ENCODE measurements at places on chromosomes 11 and 22. TPM values are rescaled to one million over a fixed set of nuclear protein-coding genes. Genes with fewer than 3 reads are reported as not detected.
A peak's percentile ranks its signal among the peaks of the same experiment; 100 is the strongest.

DNA sequence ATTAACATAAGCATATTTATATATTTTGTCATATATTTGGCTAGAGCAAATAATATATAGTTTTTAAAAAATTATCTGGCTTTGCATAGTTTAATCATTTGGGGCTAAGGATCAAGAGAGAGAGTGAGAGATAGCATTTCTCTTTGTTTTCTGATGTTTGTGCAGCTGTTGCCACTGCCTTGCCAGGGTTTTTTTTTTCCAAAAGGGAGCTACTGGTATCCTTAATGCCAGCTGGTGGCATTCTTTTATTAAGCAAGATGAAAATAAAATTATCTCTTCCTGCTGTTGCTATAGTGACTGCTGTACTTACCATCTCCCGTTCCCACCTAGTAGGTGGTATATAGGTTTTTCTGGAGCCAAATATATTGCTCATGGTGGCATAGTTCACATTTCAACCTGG lies 793.3 kb upstream of the ARHGAP42 start:
- no peak overlapping the region for H3K27ac ChIP-seq
- DNase-seq, result no peak
- H3K4me1 ChIP-seq, result no peaks in the 10 kb centered on the region
- H3K36me3 ChIP-seq, result no peaks in the 10 kb centered on the region

DNA sequence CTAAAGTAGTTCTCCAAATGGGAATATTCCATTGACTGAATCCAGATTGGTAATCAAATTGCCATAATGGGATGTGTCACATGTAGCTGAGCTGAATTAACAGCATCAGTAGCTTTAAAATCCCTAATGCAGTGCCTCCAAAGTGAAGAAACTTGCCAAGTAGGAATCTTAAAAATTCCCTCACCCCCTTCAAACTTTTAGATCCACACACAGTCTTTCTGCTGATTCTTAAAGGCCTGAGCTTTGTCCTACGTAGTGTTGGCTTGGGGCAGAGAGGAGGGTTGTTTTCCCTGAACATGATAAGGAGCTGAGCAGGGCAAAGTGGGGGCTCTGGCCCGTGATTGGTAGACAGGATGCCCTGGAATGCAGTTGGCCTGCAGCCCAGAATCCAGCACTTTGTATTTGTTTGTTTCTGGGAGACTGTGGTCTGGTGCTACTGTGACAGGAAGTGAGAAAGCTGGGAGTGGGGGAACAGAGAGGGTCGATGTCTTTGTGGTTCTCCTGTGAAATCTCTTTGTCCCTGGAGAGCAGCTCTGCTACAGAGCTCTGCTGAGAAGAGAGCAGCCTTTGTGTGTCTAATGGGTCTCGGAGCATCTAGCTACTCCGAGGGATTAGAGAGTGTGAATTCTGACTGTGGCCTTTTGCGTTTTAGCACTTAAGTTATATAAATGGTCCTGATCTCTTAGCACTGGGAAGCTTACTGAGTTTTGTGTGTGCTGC lies 16.9 kb downstream of the CTNND1 start:
- DNase-seq, result peak; percentile 99
- peak overlapping the region; percentile 76 for H3K27ac ChIP-seq
- peak overlapping the region; percentile 17 for H3K4me3 ChIP-seq
- H3K27me3 ChIP-seq, result no peaks in the 10 kb centered on the region
- H3K36me3 ChIP-seq, result no peaks in the 10 kb centered on the region
- peaks cover 69% of the 10 kb centered on the region for H3K4me1 ChIP-seq

- H3K36me3 ChIP-seq, result no peaks in the 10 kb centered on the region
- H3K4me1 ChIP-seq, result no peaks in the 10 kb centered on the region
- DNase-seq, result no peak
- no peak overlapping the region for H3K4me3 ChIP-seq
- peaks cover 3% of the 10 kb centered on the region for H3K27me3 ChIP-seq
These were observed 493.9 kb upstream of the B3GAT1 start for GRCh38 chr11:134905928-134906327.

GRCh38 chr11:92897487-92897886 lies 72.0 kb upstream of the MTNR1B start:
- H3K27ac ChIP-seq, result no peak overlapping the region
- no peaks in the 10 kb centered on the region for H3K27me3 ChIP-seq
- H3K4me3 ChIP-seq, result no peak overlapping the region
- no peak for DNase-seq

- H3K27me3 ChIP-seq, result no peaks in the 10 kb centered on the region
- no peaks in the 10 kb centered on the region for H3K4me1 ChIP-seq
- H3K4me3 ChIP-seq, result no peak overlapping the region
- no peak overlapping the region for H3K27ac ChIP-seq
- DNase-seq, result no peak
These were observed 114.9 kb downstream of the NAV2 start for GRCh38 chr11:19827399-19828135.

DNA sequence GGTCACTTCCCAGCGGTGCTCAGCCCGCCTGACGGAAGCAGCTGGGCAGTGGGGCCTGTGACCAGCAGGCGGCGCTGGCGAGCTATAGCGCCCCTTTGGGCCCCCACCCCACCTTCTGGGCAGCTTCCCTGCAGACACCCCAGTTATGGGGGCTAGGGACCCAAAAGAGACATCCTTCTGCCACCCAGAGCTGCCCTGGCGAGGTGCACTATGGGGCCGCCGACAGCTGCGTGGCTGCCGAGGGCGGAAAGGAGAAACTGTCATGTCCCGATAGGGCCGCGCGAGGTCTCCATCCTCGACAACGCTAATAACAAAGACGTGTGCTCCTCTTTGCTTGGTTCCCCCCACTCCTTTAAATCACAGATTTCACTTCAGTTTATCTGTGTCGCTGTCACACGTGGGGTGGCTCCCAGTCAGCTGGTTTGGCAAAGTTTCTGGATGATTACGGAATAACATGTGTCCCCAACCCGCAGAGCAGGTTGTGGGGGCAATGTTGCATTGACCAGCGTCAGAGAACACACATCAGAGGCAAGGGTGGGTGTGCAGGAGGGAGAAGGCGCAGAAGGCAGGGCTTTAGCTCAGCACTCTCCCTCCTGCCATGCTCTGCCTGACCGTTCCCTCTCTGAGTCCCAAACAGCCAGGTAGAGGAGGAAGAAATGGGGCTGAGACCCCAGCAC lies 673 bp upstream of the MYO7A start:
- H3K27me3 ChIP-seq, result no peaks in the 10 kb centered on the region
- H3K27ac ChIP-seq, result peak overlapping the region; percentile 92
- H3K4me1 ChIP-seq, result peaks cover 44% of the 10 kb centered on the region

DNA sequence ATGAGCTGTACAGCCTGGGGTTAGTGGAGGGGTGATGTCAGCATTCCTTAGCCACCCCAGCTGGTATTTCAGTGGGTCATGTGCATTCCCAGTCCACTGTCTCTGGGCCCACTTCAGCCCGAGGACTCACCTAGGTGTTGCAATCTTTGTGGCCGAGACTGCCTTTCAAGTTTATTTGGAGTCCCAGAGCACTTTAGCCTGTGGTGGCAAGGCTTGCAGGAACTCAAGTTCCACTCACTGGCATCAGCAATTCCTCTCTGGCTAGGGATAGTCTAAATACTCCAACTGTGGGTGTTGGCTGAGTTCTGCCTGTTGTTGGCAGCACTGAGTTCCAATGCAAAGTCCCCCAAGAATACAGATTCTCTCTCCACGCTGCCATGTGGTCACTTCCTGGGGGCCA lies 191.6 kb upstream of the PGR start:
- no peak overlapping the region for H3K4me3 ChIP-seq
- DNase-seq, result no peak
- H3K27ac ChIP-seq, result no peak overlapping the region

- H3K27ac ChIP-seq, result no peak overlapping the region
- no peaks in the 10 kb centered on the region for H3K36me3 ChIP-seq
- H3K27me3 ChIP-seq, result no peaks in the 10 kb centered on the region
- H3K4me3 ChIP-seq, result no peak overlapping the region
These were observed 979.7 kb downstream of the NTM start for GRCh38 chr11:132349811-132350733.

- H3K4me1 ChIP-seq, result peaks cover 10% of the 10 kb centered on the region
- H3K4me3 ChIP-seq, result no peak overlapping the region
- peak overlapping the region; percentile 75 for H3K27ac ChIP-seq
- no peaks in the 10 kb centered on the region for H3K36me3 ChIP-seq
- H3K27me3 ChIP-seq, result no peaks in the 10 kb centered on the region
- peak; percentile 48 for DNase-seq
These were observed 50.6 kb downstream of the C11orf96 start for GRCh38 chr11:43992834-43993637.

DNA sequence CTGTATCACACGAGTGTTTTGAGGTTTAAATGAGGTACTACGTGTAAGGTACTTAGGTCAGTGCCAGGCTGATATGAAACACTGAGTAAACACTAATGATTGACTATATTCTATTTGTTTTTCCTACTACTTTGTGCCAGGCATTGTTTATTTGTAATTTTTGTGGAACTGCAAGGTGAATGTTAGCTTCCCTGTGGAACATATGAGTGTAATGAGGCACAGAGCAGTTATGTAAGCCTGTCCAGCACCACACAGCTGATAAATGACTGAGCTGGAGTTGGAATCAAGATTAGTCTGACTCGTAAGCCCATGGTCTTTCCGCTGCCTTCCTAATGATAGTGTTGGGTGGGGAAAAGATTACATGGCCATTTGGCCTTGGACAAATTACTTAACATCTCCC lies 5.9 kb downstream of the SLC37A2 start:
- H3K36me3 ChIP-seq, result no peaks in the 10 kb centered on the region
- H3K27me3 ChIP-seq, result no peaks in the 10 kb centered on the region
- DNase-seq, result peak; percentile 71

- no peak overlapping the region for H3K27ac ChIP-seq
- no peaks in the 10 kb centered on the region for H3K4me1 ChIP-seq
- DNase-seq, result no peak
- no peaks in the 10 kb centered on the region for H3K36me3 ChIP-seq
- H3K4me3 ChIP-seq, result no peak overlapping the region
These were observed 34.3 kb upstream of the ASPHD2 start for GRCh38 chr22:26394777-26395176.

GRCh38 chr11:123206791-123207434 lies 11.9 kb upstream of the CLMP start:
- no peaks in the 10 kb centered on the region for H3K36me3 ChIP-seq
- no peak for DNase-seq
- H3K4me1 ChIP-seq, result peaks cover 17% of the 10 kb centered on the region

DNA sequence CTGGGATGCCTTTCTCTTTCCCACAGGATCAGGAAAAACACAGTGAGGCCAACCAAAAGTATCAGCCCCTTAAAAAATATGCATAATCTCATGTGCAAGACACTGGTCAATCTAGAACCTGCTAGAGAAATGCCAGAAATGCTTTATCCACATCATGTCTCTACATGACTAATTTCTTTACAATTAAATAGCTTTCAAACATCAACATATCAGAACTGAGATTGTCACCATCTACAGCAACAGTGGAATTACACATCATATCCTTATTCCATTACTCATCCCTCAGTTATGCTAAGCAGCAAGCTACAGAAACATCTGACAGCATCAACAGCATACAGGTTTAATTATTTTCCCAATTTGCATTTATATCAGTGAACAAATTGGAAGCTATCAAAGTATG lies 78.8 kb downstream of the DDIAS start:
- H3K27ac ChIP-seq, result peak overlapping the region; percentile 23
- peaks cover 20% of the 10 kb centered on the region for H3K36me3 ChIP-seq
- H3K27me3 ChIP-seq, result no peaks in the 10 kb centered on the region
- H3K4me3 ChIP-seq, result no peak overlapping the region

DNA sequence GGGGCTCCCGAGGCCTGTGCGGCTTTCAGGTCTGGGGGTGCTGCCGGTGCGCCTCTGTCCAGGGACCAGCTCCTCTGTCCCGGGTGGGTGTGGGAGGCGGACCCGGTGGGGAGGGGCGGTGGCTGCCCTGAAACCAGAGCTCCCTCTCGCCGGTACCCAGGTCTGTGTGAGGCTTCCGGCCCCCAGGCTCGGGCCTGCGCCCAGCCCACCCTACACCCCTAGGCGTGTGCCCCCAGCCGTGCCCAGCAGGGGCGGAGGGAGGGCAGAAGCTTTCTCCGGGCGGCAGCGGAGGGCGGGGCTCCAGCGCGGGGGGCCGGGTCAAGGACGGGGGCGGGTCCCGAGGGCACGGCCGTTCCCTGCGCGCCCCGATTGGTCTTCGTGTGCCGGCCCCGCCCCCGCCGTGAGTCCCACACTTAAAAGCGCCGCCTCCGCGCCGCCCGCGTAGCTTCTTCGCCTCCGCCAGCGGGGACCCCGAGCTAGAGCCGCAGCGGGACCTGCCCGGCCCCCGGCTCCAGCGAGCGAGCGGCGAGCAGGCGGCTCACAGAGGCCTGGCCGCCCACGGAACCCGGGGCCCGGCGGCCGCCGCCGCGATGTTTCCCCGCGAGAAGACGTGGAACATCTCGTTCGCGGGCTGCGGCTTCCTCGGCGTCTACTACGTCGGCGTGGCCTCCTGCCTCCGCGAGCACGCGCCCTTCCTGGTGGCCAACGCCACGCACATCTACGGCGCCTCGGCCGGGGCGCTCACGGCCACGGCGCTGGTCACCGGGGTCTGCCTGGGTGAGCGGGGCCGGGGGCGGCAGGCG lies 616 bp downstream of the PNPLA2 start:
- H3K4me3 ChIP-seq, result peak overlapping the region; percentile 91
- H3K36me3 ChIP-seq, result no peaks in the 10 kb centered on the region
- DNase-seq, result peak; percentile 91
- H3K27ac ChIP-seq, result peak overlapping the region; percentile 71

DNA sequence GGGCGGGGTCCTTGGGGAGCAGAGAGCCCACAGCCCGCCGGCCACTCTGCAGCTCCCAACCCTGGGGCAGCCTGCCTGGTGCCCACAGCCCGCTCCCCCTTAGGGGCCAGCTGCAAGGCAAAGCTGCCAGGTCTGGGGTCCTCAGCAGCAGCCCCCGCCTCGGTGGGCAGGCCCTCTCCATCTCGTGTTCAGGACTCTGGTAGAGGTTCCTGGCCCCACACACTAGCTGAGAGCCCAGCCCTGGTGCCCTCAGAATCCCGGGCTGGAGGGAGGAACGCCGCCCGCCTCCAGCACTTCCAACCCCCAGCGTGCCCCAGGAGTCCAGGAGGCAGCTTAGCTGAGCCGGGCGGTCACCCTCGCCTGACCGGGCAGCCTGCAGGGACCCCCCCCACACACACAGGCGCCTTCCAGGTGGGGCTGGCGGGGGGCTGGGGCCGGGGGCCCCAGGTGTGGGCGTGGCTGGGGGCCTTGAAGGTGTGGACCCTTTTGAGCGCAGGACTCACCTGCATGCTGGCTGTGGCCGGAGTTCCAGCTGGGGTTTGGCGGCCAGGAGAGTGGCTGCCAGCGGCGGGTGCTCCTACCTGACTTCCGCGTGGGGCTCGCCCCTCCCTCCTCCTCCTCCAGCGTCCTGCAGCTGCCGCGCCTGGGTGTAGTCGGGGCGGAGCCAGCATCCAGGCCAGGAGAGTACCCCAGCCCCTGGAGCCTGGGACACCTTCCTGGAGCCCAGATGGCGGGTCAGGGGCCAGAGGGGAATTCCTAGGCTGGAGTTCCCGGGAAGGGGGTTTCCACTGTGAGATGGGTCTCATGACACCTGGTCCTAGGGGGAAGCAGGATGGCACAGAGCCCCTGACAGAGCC lies at the start of gene ANO9:
ANO9 (minus strand) TSS at position 594 of the 857 bp plus-strand sequence; CDS start at position 509, 85 bp downstream.
- peaks cover 9% of the 10 kb centered on the region for H3K27me3 ChIP-seq
- H3K36me3 ChIP-seq, result no peaks in the 10 kb centered on the region
- no peak within 1 kb of the TSS for H3K4me3 ChIP-seq
- H3K27ac ChIP-seq, result no peak within 1 kb of the TSS
- H3K4me1 ChIP-seq, result no peaks in the 10 kb centered on the region

Gene SLC17A6
- polyA plus RNA-seq, result not detected

Gene GAS2L1
- polyA plus RNA-seq, result 42.1 TPM

Gene F2
- polyA plus RNA-seq, result not detected

Gene MRGPRF
- 0.71 TPM for polyA plus RNA-seq

Gene PYGM
- polyA plus RNA-seq, result 5.1 TPM

Gene KCNJ11
- 0.27 TPM for polyA plus RNA-seq

Gene LMNTD2
- 0.20 TPM for polyA plus RNA-seq

Gene KRTAP5-10
- polyA plus RNA-seq, result 0.27 TPM

Gene MRGPRE
- polyA plus RNA-seq, result not detected

Gene PNPLA3
- polyA plus RNA-seq, result 0.32 TPM

Gene SLC22A9
- polyA plus RNA-seq, result not detected

Measured in adrenal gland (tissue), 19 donors.